ENCODE measurements at places on chromosomes 12 and 14.

GRCh38 chr14:96502621-96503305 lies 581 bp downstream of the PAPOLA start:
- no peak for DNase-seq

GRCh38 chr12:68794653-68795251 lies 13.2 kb upstream of the MDM2 start:
- no peak for DNase-seq

GRCh38 chr14:69699748-69700303 lies 67.1 kb upstream of the SRSF5 start:
- DNase-seq = no peak

DNA sequence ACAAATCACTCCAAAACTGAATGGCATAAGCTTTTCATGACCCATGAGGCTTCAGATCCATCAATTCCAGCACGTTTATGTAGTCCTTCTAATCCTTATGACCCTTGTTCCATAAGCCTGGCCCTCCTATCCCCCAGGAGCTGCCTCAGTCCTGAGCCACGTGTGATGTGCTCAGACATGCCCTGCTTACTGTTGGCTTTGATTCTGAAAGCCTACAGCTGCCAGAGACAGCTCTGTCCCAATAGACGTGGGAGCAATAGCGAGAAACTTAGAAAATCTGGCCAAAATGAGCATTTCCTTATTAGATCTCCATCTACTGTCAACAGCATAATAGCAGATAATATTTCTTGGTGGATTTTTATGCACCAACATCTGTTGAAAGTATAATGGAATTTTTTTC lies 33.2 kb downstream of the DUSP6 start:
- no peak for DNase-seq

DNA sequence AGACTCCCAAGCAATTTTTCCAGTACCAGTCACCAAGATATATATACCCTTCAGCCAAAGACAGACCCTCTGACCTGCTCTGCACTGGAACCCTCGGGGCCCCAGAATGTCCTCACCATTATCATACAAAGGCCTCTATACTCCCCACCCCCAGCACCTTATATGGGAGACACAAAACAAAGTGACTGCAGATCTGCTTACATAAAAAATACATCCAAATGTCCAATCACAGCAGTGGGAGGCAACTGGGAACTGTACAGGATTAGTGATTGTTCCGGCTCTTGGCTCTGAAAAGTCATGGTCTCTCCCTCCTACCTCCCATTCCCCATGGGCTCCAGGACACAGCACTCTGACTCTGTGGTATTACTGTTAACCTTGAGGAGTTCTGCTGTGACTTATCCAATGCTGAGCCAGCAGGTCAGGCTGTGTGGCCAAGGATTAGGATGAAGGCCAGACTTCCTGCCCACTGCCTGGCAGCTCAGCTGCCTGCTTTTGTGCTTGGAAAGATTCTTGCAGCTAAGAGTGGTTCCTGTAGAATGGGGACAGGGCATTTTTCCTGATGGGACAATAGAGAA lies 13.7 kb downstream of the OXA1L start:
- no peak for DNase-seq

DNA sequence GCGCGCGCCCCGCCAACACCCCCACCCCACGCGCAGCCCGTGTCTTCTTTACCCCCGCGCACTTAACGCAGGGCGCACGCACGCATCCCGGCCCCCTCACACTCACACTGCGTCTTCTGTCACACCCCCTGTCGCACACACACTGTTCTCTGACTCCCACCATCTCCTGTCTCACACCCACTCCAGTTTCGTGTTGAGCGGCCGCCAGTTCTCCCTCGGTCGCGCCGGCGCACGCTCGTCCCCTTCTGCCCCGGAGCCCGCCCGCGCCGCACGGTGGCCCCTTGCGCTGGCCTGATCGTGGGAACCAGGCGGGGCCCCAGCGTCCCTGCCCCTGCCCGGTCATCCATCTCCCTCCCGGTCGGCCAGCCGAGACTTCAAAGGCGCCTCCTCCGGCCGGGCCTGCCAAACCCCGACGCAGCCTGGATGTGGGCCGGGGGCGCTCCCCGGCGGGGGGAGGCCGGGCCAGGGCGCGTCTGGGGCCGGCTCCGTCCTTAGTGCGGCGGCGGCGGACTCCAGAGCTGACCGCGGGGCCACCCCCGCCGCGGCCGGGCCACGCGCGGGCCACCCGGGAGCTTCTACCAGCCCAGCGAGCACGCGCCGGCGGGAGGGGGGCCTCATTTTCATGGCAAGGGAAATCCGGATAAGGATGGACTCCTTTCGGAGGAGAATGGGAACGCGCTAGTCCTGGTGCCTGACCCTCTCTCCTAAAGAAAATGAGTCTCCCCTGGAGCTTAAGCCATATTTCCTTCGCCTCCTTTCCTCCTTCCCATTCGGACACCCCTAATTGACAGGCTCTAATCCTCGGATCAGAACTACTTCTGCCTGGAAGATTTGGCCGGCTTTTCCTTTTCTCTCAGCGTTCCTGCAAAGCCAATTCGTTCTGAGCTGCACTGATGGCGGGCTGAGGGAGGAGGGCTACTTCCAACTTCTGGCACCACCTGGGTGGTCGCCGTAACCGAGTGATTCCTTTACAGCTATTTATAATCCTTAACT lies 82.0 kb upstream of the HMGA2 start:
- no peak for DNase-seq
